Mesenteric fat pad (tissue), 1 donor: ENCODE measurements at places on chromosomes 11 and 22. TPM values are rescaled to one million over a fixed set of nuclear protein-coding genes. Genes with fewer than 3 reads are reported as not detected.

The CARNS1 gene
- total RNA-seq: 0.29 TPM

The IGLL1 gene
- total RNA-seq: not detected

The NFRKB gene
- 17.7 TPM for total RNA-seq

DNA sequence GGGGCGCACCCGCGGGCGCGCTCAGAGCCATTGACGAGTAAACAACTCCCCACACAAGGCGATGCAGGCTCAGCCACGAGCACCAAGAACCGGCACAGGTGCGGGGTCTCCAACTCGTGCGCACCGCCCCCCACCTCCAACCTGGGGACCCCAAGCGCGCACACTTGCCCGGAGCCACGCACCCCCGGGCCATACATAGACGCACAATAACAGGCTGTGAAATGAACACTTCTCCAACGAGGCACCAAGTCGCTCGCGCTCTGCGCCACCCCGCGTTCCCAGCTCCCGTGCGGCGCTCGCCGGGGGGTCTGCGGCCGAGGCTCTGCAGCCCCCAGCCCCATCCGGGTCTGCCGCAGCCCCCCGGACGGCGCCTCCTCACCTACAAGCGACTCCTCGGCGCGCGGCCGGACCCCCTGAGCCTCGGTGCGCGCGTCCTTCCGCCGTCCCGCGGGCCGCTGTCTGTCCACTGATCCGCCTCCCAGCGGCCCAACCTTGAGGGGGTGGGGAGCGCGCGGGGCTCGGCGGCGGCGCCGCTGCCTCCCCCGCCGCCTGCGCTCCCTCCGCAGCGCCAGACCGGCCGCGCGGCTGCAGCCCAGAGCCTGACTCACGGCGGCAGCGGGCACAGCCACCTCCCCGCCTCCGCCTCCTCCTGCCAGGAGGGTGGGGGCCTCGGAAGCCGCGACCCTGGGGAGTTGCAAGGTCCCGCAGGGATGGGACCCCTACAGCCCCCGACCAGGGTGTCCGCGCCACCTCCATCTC is 1.6 kb downstream of the IFITM10 start:
- peak; percentile 84 for DNase-seq

The MS4A13 gene
- total RNA-seq: not detected

DNA sequence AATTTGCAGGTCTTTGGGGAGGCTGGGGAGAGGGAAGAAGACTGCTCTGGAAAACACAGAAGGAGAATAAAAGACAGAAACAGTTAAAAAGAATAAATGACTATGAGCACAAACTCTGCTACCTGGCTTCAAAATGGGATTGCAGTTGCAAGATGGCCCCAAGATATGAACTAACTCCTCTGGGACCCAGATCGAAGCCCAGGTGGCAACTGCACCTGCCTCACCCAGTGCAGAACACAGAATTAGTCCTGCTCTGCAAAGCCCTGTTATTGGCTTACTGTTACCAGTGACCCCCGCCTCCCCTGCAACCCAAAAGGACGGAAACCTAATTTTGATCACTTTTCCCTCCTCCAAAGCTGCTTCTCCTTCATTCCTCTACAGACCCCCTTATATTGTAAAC is 35.9 kb upstream of the POU2AF1 start:
- DNase-seq: no peak

DNA sequence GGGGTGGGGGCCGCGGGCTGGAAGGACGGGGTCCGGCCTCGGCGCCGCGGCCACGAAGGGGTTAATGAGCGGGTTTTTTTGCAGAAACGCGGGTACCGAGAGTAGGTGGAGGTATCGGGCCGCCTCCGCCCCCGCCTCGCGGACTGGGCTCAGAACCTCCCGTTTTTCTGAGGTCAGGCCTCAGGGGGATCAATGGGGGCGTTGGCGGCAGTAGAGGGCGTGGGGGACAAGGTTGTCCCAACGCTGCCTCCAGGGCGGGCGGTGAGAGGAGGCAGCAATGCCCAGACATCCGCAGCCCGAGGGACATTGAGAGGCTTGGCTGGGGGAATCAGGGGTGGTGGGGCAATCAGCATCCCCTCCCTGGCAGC is 34.8 kb upstream of the PRODH start:
- DNase-seq: no peak

DNA sequence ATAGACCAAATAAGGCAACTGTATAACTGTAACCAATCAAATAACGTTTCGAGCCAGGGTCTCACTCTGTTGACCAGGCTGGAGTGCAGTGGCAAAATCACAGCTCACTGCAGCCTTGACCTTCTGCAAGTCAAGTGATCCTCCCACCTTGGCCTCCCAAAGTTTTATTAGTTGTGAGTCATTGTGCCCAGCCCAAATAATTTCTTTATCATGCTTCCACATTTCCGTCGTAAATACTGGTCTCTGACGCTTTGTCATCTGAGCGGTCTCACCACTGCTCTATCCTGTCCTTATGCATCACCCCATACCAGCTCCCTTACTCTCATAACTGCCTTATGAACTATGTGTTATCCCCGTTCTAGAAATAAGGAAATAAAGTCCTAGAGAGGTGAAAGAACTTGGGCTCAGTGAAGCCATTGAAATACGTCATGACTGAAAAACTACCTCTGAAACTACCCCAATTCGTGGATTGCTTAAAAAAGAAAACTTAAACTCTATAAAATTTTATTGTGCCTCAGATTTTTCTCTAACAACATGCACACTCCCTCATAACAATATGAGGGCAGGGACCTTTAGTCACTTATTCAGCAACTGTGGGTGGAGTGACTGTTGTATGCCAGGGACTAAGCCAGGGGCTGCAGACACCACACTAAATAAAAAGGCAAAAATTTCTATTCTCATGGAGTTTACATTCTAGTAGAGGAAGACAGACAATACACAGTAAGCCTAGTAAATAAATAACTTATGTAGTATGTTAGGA is 15.8 kb upstream of the RTN4RL2 start:
- no peak for DNase-seq

DNA sequence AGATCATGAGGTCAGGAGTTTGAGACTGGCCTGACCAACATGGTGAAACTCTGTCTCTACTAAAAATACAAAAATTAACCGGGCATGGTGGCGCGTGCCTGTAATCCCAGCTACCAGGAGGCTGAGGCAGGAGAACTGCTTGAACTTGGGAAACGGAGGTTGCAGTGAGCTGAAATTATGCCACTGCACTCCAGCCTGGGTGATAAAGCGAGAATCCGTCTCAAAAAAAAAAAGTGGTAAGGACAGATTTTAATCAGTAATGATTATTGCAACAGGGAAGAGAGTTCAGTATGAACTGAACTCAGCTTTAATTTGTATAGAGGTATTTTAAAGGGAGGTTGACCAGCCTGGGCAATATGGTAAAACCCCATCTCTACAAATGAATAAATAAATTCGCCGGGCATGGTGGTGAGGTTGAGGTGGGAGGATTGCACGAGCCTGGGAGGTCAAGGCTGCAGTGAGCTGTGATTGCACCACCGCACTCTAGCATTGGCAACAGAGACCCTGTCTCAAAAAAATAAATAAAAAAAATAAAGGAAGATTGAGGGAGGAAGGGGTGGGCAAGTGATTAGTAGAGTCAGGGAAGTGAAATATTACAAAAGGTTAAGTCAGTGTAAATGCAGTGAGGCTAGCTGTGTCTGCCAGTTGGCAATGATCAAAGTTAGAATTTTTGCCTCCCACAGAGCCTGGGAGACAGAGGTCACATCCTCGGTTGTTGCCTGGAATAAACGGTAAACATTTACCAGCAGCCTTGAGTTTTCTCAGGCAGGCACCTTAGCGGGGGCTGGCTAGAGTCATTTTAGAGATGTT is 2.6 kb upstream of the MCM5 start:
- DNase-seq: no peak

The FOLR1 gene
- 0.32 TPM for total RNA-seq

DNA sequence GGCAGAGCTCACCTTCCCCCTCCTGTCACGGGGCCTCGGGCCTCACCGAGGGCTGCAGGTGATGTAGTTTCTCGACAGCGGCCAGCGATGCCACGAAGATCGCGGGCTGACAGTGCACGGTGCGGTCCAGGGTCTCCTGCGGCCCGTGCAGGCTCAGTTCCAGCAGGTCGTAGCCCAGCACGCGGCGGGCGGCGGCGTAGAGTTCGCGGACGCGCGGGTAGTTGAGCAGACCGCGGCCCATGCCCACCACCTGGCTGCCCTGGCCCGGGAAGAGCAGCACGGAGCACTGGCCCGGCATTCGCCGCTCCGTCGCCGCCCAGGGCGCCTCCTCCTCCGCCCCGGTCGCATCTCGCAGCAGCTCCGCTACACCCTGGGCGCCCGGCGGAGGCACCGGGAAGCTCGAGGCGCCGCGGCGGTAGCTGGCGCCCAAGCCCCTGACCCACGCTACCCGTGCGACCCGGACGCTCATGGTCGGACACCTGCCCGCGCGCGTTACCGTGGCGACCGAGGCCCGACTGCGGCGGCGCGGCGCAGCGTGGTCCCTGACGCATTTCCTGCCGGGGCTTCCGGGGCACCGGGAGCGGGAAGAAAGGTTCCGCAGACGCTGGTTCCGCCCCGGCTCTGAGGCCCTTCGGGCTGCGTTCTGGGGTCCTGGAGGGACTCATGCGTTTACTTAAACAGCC is at the start of gene MCAT:
Gene MCAT (minus strand): TSS at position 519 of the 683 bp plus-strand sequence. CDS start 50 bp downstream, at position 469.
- peak; percentile 97 for DNase-seq

- no peak for DNase-seq
Measured at GRCh38 chr11:20566591-20567434, 32.6 kb upstream of the SLC6A5 start.

DNA sequence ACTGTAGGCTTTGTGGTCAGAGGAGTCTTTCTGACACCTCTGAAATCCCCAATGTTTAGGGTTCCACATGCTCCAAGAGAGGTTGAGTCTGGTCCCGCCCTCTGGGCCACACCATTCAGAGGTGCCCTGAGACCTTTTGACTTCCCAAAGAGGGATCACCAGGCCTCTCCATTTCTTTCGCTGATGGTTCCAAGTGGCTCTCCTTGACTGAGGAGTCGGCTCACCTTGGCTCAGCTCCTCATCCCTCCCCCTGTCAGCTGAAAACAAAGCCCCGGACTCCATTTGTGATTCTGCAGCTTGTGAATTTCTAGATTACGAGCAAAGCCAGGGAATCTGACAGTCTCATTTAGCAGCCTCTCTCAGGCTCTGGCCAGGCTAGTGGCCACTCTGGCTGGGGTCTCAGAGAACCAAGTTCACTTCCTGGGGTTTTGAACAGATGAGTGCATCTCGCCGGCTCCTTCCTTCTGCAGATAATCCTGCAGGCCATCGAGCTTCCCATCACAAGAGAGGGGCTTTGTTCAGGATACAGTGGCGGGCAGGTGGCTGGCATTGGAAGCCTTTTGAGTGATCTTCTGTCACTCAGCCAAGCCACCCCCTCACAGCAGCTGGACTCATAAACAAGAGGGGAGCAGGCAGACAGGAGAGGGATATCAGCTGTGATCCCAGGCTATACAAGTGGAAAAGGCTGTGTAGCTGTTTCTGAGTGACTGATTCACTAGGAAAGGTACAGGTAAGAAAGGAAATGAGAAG is 102.9 kb downstream of the TRIM29 start:
- DNase-seq: no peak

DNA sequence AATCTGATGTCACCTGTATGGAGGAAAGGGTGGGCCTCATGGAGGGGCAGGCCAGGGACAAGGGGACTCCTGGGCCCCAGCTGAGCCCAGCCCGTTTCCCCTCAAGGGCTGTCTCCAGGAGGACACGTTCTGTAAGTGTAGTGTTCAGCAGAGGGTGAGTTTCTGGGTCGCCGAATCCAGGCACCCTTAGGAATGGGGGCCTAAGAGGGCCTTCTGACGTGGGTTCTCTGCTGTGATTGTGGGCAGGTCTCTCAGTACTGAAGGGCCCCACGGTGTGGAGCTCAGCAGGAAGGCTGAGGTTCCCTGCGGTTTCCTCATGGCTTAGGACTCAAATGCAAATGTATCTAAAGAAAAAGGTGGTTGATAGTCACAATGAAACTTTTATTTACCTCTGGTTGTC is 6.5 kb downstream of the PTDSS2 start:
- DNase-seq: no peak

GRCh38 chr11:8933931-8934330 is 1.2 kb upstream of the C11orf16 start:
- peak; percentile 67 for DNase-seq

DNA sequence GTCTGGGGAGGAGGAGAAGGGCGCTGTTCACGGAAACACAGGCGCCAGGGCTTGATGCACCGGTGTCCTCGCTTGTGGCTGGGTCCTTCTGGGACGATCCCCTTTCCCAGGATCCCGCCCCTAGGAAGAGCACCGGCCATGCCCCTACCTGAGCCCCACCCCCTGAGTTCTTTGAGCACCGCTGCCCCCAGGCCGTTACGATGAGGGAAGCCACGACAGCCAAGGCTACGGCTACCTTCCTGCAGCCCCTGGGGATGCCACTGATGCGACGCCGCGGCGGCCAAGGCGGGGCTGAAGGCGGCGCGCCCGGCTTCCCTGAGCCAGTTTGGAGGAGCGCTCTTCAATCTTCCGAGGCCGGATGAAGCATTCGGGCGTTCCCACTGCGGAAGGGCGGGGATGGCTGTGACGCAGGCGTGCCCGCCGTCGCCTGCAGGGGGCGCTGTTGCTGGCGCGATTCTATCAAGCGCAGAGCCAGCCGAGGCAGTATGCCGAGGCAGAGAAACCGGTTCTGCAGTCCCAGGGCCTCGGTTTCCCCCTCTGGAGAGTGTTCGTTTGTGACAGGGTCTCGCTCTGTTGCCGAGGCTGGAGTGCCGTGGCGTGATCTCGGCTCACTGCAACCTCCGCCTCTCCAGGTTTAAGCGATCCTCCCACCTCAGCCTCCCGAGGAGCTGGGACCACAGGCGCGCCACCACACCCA is 9.7 kb upstream of the NEFH start:
- no peak for DNase-seq

DNA sequence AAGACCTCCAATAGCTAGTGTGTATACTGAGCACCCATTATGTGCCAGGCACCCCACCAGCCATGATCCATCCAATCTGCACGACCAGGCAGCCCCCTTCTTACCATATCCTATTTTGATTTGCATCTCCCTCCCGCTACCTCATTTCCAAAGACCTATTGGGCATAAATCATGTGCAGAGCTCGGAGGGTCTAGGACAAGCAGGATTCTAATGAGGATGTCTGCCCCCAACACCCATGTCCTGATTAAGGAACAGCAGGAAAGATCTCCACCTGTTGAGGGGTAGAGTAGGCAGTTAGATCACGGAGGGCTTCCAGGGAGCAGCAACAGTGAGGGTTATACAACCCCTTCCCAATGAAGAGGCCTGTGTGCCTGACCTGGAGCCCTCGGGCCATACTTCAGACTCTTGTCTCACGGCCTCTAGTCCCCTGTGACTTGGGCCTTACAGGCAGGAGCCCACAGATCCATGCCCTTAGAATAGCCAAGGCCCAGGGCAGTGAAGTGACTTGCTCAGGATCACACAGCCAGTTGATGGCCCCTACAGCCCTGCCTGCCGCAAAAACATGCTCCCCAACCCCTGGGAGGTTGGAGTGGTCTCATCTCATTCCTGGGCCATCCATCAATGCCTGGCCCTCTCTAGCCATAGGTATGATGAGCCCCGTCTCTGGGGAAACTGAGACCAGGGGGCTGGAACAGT is 3.5 kb downstream of the RAB3IL1 start:
- DNase-seq: peak; percentile 71
